GF-D8 (cell line): ENCODE measurements at places on chromosomes 5 and 9.
A peak's percentile ranks its signal among the peaks of the same experiment; 100 is the strongest.

- no peak for DNase-seq
Measured at GRCh38 chr5:128749136-128749898, 211.3 kb upstream of the FBN2 start.

- no peak for DNase-seq
Measured at GRCh38 chr9:8832955-8833354, 1033.4 kb upstream of the DMAC1 start.

DNA sequence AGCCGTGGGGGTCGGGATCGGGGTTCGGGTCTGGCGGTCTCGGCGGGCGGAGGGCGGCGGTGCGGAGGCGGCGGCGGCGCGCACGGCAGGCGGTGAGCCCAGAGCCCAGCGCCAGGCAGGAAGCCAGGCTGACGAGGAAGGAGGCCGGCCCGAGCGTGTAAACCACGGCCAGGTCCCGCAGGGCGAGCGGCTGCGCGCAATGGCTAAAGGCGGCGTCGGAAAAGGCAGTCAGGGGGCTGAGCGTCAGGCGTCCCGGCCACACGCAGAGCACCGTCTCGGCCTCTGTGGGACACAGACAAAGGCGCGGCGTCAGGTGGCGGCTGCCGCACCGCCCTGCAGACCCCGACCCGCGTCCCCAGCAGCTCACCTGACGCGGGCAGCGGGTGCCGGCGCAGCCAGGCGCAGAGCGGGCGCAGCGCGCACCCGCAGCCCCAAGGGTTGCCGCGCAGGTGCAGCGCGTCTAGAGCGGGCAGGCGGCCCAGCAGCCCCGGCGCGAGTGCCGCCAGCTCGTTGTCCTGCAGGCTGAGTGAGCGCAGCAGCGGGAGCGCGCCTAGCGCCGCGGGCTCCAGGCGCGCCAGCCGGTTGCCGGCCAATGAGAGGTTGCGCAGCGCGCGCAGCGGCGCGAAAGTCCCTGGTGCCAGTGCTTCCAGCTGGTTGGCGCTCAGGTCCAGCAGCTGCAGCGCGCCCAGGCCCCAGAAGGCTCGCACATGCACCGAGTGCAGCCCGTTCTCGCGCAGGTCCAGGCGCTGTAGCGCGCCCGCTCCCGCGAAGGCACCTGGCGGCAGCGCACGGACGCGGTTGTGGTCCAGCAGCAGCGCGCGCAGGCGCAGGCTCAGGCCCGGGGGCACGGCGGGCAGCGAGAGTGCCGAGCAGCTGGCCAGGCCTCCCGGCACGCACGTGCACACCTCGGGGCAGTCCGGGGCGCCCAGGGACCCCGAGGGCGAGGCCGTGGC, 671 bp downstream of the LRRC26 start:
- DNase-seq: peak; percentile 57

GRCh38 chr9:24881361-24881760, 335.7 kb upstream of the IZUMO3 start:
- DNase-seq: no peak

GRCh38 chr5:35009019-35009418, 38.7 kb downstream of the AGXT2 start:
- DNase-seq: no peak

GRCh38 chr5:33711094-33711679, 180.6 kb downstream of the ADAMTS12 start:
- DNase-seq: no peak

- no peak for DNase-seq
Measured at GRCh38 chr5:149999866-150000255, 593 bp downstream of the TIGD6 start.

GRCh38 chr9:19732441-19732951, 56.3 kb downstream of the SLC24A2 start:
- no peak for DNase-seq

DNA sequence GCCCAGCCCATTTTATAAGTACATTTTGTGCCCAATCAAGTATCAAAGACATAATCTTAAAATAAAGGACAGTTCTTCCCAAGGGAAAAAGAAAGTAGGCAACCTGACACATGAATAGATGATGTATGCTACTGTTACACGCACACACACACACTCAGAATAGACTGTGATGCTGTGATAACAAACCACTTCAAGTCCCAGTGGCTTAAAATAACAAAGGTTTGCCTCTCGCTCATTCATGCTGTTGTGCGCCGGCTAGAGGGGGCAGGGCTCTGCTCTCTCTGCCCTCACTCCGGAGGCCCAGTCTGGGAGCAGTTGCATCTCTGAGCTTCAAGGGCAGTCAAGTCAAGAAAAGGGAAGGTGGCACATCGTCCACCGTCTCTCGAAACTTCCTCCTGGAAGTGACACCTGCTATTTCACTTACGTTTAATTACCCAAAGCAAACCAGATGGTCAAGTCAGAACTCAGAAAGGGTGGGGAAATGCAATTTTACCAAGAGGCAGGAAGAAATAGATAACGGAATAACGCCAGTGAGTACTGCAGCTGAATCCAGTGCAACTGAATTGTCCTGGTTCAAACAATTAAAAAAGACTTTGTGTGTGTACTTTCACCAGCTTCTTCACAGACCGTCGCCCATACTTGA, 43.3 kb downstream of the ANKRD33B start:
- DNase-seq: peak; percentile 99

DNA sequence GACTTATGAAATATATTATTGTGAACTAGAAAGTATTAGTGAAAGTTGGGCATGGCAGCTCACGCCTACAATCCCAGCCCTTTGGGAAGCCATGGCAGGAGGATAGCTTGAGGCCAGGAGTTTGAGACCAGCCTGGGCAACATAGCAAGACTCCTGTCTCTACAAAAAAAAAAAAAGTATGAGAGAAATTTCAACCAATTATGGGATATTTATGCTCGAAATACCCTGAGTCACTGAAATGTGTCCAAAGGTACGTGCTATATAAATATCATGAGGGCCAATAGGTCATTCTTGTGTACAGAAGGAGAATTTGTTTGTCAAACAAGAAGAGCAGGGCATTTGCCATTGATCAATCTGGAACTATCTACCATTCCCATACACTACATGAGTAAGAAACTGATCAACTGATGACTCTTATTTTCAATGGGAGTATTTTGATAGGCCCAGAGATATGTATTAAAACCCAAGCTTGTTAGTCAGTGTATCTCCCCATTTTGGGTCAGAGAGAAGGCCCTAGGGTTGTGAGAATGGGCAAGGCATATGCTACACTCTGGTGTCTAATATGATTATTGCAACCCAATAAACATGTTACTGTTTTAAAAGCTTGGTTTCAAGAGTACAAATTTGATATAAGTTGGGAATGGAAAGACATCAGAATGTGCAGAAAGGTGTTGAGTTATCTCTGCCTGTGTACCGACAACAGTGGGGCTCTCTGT, 21.7 kb upstream of the HOMER1 start:
- DNase-seq: no peak

- DNase-seq: peak; percentile 4
Measured at GRCh38 chr5:179668391-179668790, 12.4 kb downstream of the CBY3 start.

DNA sequence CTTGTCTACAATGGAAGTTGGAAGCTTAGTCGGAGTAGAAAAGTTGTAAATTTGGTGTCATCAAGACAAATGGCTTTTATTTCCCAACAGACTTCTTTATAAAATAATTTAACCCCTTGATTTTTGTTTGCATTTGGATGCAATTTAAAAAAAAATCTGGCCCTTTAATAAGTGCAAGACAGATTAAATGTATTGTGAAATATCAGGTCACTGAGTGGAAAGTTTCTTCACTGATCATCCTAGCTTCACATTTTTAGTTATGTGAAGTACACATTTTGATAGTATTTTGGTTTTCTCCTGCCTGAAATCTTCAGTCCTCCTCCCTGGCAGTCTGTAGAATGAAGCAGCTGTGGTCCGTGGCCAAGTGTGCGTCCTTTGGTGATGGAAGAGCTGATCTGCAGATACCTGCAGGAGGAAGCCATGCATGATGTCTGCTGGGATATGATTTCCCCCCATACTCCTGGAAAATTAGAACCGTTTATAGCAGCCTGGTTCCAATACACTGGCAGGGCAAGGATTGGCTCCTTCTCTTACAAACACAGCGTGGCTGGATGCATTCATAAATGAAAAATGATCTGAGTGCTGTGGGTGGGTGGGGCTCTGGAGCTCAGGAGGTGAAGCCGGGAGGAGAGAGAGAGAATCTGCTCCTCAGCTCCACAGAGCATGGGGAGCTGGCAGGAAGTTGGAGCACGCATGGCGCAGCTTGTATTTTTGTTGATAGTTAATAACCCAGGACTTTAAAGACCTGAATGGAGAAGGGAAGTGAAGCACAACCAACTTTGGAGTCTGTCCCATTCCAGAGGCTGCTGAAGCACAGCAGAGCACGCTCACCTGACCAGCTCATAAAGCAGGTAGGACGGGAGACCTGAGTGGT, 238.4 kb downstream of the GOLPH3 start:
- DNase-seq: no peak

- no peak for DNase-seq
Measured at GRCh38 chr5:168776070-168776469, 196.9 kb upstream of the PANK3 start.

GRCh38 chr5:17094830-17095229, 122.6 kb upstream of the BASP1 start:
- DNase-seq: no peak

DNA sequence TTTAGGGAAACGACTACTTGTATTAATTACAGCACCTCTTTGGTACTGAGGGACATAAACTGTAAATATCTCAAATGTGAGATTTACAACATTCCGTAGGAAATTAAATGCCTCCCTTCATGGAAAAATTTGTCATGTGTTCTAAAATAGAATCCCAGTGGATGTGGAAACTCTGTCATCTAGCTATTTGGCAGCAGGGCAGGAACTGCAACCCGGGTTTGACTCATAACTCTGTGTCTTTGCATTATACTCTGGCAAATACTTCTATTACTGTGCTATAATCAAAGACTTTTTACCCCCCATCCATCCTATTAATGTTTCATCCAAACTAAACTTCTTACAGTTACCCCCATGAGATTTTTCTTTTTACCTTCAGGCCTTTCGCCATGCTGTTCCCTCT, 6.6 kb downstream of the PLPPR1 start:
- no peak for DNase-seq

- DNase-seq: no peak
Measured at GRCh38 chr5:100165309-100165708, 369.9 kb upstream of the FAM174A start.

DNA sequence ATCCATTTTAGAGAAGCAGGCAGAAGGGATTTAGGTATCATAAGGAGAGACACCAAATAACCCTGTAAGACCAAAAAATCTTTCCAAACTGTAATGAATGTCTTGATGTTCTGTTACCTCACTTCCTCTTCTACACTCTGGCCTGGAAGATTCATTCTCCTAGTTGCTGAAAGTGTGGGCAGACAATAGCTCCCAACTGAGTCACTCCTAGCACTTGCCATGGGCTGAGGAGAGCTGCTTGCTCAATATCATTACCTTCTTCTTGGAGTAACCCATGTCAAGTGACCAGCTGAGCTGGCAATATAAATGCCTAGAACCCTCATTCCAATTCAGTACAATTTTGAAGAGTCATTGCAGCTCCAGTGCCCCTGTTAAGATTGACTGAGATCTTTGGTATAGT, 1985.5 kb upstream of the CDH6 start:
- no peak for DNase-seq

- DNase-seq: no peak
Measured at GRCh38 chr5:96112123-96112670, 150.5 kb upstream of the ELL2 start.

DNA sequence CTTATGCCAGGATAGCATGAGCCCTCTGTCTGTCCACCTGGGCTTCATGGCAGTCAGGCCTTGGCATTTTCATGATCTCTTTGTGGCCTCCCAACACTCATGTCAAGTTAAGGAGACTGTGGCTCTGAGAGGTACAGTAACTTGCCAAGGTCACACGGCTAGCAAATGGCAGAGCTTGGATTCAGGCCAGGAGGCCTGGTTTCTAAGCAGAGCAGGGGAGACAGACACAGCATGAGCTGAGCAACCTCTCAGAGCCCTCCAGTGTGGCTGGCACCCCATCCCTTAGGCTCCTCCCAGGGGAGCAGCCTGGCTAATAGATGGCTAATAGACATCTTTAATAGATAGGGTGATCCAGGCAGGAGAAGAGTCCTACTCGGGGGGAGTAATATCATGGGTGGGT, 4.1 kb downstream of the SYNPO start:
- DNase-seq: no peak

- DNase-seq: no peak
Measured at GRCh38 chr5:13990896-13991295, 46.4 kb upstream of the DNAH5 start.

GRCh38 chr5:151810449-151810848, 38.7 kb downstream of the G3BP1 start:
- DNase-seq: no peak

DNA sequence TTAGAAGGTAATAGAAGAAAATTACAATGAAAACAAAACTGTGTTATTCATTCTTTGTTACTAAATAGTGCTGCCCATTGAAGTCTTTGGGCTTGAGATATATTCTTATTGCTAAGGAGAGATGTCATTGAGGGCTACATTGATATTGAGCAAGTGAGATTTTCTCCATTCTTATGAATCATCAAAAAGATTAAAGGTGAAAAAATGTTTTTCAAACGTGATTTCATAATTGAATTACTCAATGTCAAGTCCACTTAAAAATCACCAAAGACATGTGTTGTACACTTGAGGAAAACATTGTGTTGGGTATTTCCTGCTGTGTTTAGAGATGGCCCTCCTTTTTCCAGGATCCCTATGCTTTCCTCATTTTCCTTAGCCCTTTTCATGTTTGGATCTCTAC, 448.1 kb downstream of the NFIB start:
- DNase-seq: no peak

DNA sequence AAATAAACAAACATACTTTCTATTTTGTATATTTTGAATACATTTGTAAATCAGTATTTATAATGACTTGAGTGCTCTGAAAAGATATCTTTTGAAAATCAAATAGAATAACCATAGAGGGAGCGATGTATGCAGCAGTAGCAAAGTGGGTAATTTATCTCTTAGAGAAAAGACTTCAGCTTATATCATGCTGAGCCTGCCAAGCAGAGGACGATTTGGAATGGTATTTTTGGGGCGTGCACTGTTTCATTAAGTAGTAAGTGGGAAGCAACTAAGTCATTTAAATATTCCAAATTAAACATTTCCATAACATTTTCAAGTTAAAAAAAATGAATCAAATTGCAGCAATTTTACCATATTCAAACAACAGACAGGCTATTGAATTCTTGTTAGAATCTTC, 147.6 kb downstream of the CDH10 start:
- DNase-seq: no peak

GRCh38 chr5:173920024-173920753, 32.0 kb downstream of the CPEB4 start:
- no peak for DNase-seq

GRCh38 chr9:99818500-99818899, 3.2 kb upstream of the NR4A3 start:
- no peak for DNase-seq

DNA sequence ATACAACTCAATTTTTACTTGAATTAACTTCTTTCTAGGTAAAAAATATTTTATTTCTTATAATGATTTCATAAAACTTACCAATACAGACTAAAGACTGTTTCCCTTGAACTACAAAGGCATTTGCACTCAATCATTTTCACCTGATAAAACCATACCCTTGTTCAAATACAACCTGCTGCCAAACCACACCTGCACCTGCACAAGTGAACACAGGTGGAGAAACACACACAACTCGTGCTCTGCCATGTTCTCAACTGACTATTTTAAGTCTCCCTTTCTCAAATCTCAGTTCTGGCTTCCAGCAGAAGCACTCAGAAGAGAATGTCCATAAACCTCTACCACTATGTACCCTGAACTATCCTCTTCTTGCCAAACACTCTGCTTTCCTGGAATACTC, 1892.1 kb downstream of the MAT2B start:
- DNase-seq: no peak
